ENCODE measurements at places on chromosomes 1 and 21. TPM values are rescaled to one million over a fixed set of nuclear protein-coding genes. Genes with fewer than 3 reads are reported as not detected.

GRCh38 chr1:47803815-47804501, 193.2 kb downstream of the TRABD2B start:
- H3K27ac ChIP-seq = no peak overlapping the region
- DNase-seq = no peak
- H3K4me3 ChIP-seq = no peak overlapping the region
- H3K36me3 ChIP-seq = no peaks in the 10 kb centered on the region
- H3K27me3 ChIP-seq = no peaks in the 10 kb centered on the region

DNA sequence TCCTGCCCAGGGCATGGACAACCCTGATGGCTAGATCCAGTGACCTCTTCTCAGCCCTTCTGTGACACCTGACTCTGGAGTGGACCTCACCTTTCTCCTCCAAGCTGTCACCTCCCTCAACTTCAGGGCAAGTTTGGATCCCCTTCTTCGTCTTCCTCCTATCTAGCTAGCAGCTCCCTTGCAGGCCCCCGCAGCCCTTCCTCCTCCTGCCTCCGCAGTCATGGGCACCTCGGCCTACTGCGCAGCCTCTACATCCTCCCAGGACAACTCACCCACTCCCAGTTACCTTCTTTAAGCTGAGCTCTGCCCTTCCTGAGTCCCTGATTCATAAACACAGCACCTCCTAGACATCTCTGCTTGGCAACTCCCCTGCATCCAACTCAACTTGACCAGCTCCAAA, 61.3 kb upstream of the ID3 start:
- H3K27ac ChIP-seq = peak overlapping the region; percentile 56
- H3K27me3 ChIP-seq = no peaks in the 10 kb centered on the region
- H3K36me3 ChIP-seq = peaks cover 9% of the 10 kb centered on the region
- peaks cover 64% of the 10 kb centered on the region for H3K4me1 ChIP-seq
- no peak for DNase-seq

GRCh38 chr1:232271299-232271698, 358.6 kb downstream of the SIPA1L2 start:
- H3K36me3 ChIP-seq = no peaks in the 10 kb centered on the region
- H3K27me3 ChIP-seq = peaks cover 9% of the 10 kb centered on the region
- no peaks in the 10 kb centered on the region for H3K4me1 ChIP-seq
- H3K27ac ChIP-seq = no peak overlapping the region

DNA sequence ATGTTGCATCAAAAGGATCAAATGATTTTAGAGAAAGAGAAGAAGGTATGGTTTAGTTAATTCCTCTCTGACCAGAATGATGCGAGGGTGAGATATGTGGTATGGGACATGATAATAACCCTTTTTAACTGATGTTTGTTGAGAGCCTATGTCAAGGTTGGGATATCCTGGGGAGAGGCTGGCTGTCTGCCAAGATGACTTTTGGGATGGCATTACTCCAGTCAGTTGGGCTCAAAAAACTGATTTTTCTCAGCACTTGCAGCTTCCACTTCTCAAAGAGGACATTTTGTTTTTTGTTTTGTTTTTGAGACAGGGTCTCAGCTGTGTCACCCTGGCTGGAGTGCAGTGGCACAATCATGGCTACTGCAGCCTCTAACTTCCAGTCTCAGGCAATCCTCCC, 17.7 kb upstream of the STX12 start:
- H3K27ac ChIP-seq = no peak overlapping the region
- no peaks in the 10 kb centered on the region for H3K27me3 ChIP-seq
- H3K4me3 ChIP-seq = no peak overlapping the region
- peaks cover 14% of the 10 kb centered on the region for H3K4me1 ChIP-seq
- no peak for DNase-seq
- peaks cover 26% of the 10 kb centered on the region for H3K36me3 ChIP-seq

Gene PPM1J
- 1.1 TPM for total RNA-seq

- no peak overlapping the region for H3K27ac ChIP-seq
- no peak overlapping the region for H3K4me3 ChIP-seq
- H3K27me3 ChIP-seq = peaks cover 29% of the 10 kb centered on the region
- DNase-seq = no peak
Observed at GRCh38 chr1:10915594-10915993, 96.9 kb upstream of the TARDBP start.

DNA sequence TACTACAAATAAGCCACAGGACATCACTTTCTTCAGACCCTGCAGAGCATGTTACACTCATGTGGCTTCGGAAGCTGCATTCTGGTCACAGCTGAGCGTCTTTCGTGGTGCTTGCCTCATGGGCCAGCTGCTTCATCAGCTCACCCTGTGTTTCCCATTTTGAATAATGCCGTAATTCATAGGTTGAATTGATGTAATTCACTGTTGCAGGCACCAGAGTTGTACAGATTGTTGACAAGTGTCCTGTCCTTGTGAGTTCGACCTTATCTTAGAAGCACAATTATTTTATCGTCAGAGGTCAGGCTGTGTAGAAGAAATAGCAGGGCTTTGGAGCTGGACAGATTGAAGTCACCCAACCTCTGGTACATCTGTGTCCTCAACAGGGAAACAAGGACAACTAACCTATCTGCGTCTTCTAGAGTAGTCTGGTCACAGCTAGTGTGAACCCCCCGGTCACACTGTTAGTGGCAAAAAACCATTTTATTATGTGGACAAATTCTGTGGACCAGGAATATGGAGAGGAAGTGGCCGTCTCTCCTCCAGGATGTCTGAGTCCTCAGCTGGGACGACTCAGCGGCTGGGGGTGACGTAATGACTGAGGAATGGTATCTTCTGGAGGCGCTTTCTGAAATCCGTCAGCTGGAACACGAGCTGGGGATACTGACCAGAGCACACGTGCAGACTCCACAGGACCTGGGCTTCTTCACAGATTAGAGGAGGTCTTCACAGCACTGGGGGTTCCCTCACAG, 17.8 kb downstream of the PKNOX1 start:
- no peak for DNase-seq
- H3K36me3 ChIP-seq = peaks cover 4% of the 10 kb centered on the region
- H3K27ac ChIP-seq = no peak overlapping the region
- peaks cover 6% of the 10 kb centered on the region for H3K4me1 ChIP-seq
- no peaks in the 10 kb centered on the region for H3K27me3 ChIP-seq
- H3K4me3 ChIP-seq = no peak overlapping the region

- H3K36me3 ChIP-seq = peaks cover 23% of the 10 kb centered on the region
- H3K4me3 ChIP-seq = peak overlapping the region; percentile 65
- peak overlapping the region; percentile 82 for H3K27ac ChIP-seq
- H3K27me3 ChIP-seq = no peaks in the 10 kb centered on the region
Observed at GRCh38 chr21:42393443-42393950, 2.4 kb downstream of the TMPRSS3 start.

- H3K27ac ChIP-seq = no peak overlapping the region
- H3K36me3 ChIP-seq = peaks cover 12% of the 10 kb centered on the region
- DNase-seq = no peak
- H3K4me3 ChIP-seq = no peak overlapping the region
Observed at GRCh38 chr1:159000625-159001024, 9.1 kb upstream of the IFI16 start.

DNA sequence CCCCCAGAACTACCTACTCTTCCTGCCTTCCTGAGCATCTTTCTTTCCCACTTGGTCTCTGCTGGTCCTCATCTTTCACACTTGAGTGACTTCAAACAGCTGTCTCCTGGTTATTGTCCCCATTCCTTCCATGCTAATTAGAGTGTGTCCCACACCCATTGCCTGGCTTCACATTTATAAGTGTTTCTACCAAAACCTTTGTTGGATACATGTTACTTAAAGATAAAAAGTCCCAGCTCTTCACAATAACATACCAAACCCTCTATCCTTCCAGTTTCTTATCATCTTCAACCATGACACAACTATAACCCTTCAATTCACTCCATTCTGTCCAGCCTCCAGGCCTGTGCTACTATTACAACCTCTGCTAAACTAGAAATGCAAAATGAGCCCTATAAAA, 41.0 kb downstream of the VCAM1 start:
- peaks cover 1% of the 10 kb centered on the region for H3K27me3 ChIP-seq
- no peak overlapping the region for H3K4me3 ChIP-seq
- no peak overlapping the region for H3K27ac ChIP-seq
- H3K4me1 ChIP-seq = no peaks in the 10 kb centered on the region
- no peaks in the 10 kb centered on the region for H3K36me3 ChIP-seq

DNA sequence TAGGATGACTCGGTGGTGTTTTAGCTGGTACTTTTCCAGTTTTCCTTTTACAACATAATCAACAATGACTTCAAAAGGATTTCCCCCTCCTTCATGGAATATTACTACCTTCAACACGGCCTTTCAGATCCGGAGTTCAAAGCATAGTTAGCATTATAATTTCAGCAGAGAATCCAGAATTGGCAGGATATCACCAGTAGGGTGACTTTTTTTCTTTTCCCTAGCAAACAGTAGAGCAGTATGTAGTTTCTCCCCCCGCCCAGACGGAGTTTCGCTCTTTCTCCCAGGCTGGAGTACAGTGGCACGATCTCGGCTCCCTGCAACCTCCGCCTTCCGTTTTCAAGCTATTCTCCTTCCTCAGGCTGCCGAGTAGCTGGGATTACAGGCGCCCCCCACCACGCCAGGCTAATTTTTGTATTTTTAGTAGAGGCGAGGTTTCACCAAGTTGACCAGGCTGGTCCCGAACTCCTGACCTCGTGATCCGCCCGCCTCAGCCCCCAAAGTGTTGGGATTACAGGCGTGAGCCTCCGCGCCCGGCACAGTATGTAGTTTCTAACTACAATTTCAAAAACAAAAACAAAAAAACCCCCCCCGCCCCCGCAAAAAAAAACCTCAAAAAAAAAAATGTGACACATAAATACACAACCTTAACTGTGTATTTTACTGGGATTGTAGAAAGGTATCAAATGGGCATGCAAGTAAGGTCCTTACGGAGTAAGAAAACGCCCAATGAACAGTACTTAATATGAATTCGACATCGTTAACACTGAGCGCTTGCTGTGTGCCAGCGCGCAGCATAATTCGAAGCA, 1.5 kb upstream of the COX20 start:
- peaks cover 41% of the 10 kb centered on the region for H3K4me1 ChIP-seq
- peak overlapping the region; percentile 96 for H3K4me3 ChIP-seq
- H3K27me3 ChIP-seq = no peaks in the 10 kb centered on the region
- H3K36me3 ChIP-seq = peaks cover 24% of the 10 kb centered on the region
- peak; percentile 33 for DNase-seq

DNA sequence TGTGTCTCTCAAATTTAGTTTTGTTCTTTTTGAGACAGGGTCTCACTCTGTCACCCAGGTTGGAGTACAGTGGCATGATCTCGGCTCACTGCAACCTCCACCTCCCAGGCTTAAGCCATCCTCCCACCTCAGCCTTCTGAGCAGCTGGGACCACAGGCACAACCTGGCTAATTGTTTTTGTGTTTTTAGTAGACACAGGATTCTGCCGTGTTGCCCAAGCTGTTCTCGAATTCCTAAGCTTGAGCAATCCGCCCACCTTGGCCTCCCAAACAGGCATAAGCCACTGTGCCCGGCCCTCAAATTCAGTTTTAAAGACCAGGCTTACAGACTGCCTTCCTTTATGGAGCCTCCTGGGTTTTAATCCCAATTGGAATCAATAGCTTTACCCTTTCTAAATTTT, 83.7 kb upstream of the SELENON start:
- peaks cover 28% of the 10 kb centered on the region for H3K27me3 ChIP-seq
- H3K4me1 ChIP-seq = peaks cover 10% of the 10 kb centered on the region
- DNase-seq = no peak
- no peak overlapping the region for H3K27ac ChIP-seq
- no peak overlapping the region for H3K4me3 ChIP-seq

GRCh38 chr1:116515702-116516101, 55.1 kb downstream of the CD58 start:
- peak overlapping the region; percentile 97 for H3K27ac ChIP-seq
- no peak for DNase-seq
- H3K4me3 ChIP-seq = peak overlapping the region; percentile 75
- H3K36me3 ChIP-seq = peaks cover 47% of the 10 kb centered on the region

DNA sequence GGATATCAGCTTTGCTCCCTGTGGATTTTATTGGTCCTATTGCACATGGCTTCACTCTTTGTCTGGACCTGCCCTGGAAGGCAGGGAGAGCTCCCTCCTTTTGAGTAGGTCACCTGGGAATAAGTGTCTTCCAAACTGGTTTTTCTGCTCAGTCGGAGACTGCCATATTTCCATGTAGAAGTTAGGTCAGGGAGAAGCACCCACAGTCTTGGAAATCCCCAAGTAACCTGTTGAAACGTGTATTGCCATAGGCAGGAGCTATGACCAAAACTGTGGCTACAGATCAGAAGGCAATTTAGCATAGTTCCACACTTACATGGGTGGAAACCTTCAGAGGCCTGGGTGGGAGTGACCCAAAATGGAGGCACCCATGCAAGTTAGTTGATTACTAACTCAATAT, 3.5 kb upstream of the GNG12 start:
- H3K4me1 ChIP-seq = peaks cover 8% of the 10 kb centered on the region
- peaks cover 75% of the 10 kb centered on the region for H3K27me3 ChIP-seq
- H3K27ac ChIP-seq = no peak overlapping the region
- no peak for DNase-seq
- no peaks in the 10 kb centered on the region for H3K36me3 ChIP-seq

Gene TEDDM1
- not detected for total RNA-seq

DNA sequence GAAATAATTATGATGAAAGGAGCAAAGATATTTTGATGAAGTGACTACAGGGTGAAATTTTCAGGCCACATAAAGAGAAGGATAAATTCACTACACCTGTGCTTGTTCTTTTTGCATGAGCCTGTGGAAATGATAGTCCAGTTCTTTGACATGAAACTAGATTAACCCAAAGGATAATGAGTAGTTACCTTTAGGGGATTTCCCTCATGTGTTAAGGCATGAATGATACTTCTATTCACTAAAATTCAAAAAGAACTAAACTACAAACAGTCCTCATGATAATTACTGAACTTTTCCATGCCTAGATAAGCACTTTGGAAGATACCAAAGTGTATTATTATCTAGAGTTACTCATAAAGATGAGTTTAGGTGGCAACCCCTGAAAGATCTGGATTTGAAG, 244.3 kb downstream of the PTPRC start:
- DNase-seq = no peak
- no peak overlapping the region for H3K4me3 ChIP-seq
- H3K36me3 ChIP-seq = peaks cover 34% of the 10 kb centered on the region
- H3K27me3 ChIP-seq = no peaks in the 10 kb centered on the region
- no peak overlapping the region for H3K27ac ChIP-seq

DNA sequence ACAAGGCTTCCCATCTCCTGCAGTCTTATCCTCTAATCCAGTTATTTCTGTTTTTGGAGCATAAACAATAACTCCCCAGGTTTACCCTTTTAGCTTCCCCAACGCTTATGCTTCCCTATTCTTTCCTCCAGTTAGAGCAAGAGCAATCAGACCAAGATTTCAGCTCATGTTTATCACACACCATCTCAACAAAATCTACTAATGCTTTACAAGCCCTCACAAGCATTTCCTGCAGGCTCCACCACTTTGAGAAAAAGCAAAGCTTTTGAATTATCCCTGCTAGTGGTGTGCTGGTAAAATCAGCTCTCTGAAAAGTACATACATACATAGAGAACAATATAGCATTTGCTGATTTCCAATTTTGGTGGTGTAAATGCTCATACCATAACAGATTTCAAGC, 92.9 kb downstream of the EDEM3 start:
- no peak overlapping the region for H3K4me3 ChIP-seq
- no peaks in the 10 kb centered on the region for H3K36me3 ChIP-seq
- H3K4me1 ChIP-seq = no peaks in the 10 kb centered on the region
- DNase-seq = no peak

Gene LYPD8
- total RNA-seq = not detected

- H3K27ac ChIP-seq = no peak overlapping the region
- DNase-seq = no peak
- peaks cover 6% of the 10 kb centered on the region for H3K27me3 ChIP-seq
- no peaks in the 10 kb centered on the region for H3K36me3 ChIP-seq
- peaks cover 5% of the 10 kb centered on the region for H3K4me1 ChIP-seq
- no peak overlapping the region for H3K4me3 ChIP-seq
Observed at GRCh38 chr1:18682375-18682774, 51.7 kb downstream of the PAX7 start.

GRCh38 chr1:39378377-39378776, 113.1 kb upstream of the BMP8A start:
- no peaks in the 10 kb centered on the region for H3K27me3 ChIP-seq
- no peak overlapping the region for H3K27ac ChIP-seq
- peaks cover 25% of the 10 kb centered on the region for H3K36me3 ChIP-seq
- no peak overlapping the region for H3K4me3 ChIP-seq

All from activated T-helper 1 cell treated with anti-CD3 and anti-CD28 coated beads, Interleukin-12 subunit alpha, Interleukin-12 subunit beta, Interleukin-2, Interleukin-4 antibody, amounts not matched to agents 30 ng/mL and 10 ng/mL and 1 ng/mL, durations not matched to agents 14 hours and 24 hours and 36 hours (primary cell).